Peyer's patch (tissue), 4 donors: ENCODE measurements at places on chromosomes 2 and 18. TPM values are rescaled to one million over a fixed set of nuclear protein-coding genes. Genes with fewer than 3 reads are reported as not detected.

DNA sequence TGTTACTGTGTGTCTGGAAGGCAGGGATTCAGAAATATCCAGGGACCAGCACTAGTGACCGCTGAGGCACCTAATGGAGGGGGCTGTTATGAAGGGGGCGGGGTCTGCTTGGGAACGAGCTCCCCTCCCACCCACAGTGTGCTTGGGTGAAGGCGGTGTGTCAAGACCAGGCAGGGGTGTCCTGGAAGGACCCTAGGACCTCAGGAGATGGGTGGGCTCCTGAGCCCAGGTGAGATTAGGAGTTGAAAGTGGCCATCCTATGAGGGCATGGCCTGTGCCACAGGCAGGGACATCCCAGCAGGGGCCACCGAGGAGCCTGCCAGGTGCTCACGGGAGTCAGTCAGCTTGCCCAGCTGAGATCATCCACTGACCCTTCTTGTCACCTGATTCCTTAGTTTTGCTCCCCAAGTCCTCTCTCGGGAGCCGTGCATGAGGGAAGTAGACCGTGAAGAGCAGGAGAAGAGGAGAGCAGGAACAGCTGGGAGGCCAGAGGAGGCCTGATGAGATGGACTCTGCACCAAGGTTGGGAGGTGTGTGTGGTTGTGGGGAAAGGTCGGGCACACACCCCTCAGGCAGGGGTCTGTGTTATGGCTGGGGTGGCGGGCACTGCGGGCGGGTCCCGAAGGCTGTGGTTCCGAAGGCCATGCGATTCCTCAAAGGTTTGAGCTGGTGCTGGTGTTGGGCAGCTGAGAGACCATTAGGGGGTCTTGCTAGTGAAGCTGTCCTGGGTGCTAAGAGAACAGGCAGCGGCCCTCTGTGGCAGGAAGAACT lies 180.9 kb upstream of the HS6ST1 start:
- DNase-seq = no peak

DNA sequence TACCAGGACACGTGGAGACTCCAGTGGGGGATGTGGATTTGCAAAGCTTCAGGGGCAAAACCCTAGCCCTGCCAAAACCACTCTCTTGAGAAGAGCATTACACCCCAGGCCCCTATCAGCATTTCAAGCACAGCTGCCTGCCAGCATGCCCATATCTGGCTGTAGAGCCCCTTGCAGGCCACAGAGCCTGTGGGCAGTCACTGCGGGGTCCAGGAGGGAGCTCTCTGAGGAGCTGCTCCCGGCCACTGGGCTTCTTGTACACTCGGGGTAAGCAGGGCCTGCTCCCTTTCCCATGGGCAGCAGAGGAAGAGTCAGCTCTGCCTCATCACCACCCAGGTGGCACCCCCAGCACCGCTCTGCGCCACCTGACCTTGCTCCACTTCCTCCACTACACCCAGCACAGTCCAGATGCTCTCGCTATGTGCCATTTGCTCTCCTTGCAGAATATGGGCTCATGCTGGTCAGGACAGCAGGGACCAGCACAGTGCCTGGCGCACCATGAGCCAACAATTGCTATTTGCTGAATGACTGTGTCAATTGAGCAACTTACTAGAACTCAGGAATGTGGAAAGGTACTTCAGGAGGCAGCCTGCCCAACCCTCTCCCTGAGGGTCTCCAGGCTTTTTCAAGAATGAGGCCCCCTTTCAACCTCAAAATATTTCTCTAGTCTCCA lies 7.4 kb downstream of the CHST10 start:
- no peak for DNase-seq

The EN1 gene
- total RNA-seq = not detected

- no peak for DNase-seq
Measured at GRCh38 chr2:221958224-221958623, 340.6 kb downstream of the PAX3 start.

GRCh38 chr2:6810961-6811360 lies 54.7 kb downstream of the CMPK2 start:
- DNase-seq = no peak

The FSHR gene
- total RNA-seq = not detected

GRCh38 chr2:146068051-146068450 lies 1548.1 kb upstream of the ZEB2 start:
- DNase-seq = no peak

DNA sequence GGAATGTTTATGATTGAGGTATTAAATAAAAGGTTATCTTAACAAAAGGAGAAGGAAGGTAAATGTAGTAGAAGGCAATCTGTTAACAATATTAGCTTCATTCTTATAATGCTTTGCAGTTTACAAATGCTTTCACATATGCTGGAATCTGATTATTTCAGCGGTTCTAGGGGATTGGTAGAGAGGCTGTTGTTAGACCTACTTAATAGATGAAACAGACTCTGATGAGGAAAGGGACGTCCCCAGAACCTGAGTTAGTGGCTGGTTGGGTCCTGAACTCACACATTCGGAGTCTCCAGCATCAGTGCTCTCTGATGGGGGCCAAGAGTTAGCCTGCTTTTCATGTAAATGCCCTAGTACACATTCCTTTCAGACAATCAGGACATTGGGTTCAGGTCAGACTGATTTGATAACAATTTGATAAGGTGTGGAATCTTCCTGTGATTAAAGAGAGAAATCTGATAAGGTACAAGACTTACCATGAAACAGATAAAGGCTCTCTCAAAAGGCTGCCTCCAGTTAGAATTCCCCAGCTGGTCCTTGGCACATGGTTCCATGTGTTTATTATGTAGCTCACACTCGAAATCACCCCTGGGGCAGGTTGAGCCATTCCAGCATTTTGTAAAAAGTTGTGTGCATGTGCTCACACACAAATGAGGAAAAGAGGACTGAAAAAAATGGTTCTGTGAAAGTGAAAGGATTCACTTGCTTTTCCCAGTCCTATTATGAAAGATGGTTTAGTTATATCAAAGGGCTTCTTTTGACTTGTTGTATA lies 103.1 kb downstream of the GPD2 start:
- no peak for DNase-seq

DNA sequence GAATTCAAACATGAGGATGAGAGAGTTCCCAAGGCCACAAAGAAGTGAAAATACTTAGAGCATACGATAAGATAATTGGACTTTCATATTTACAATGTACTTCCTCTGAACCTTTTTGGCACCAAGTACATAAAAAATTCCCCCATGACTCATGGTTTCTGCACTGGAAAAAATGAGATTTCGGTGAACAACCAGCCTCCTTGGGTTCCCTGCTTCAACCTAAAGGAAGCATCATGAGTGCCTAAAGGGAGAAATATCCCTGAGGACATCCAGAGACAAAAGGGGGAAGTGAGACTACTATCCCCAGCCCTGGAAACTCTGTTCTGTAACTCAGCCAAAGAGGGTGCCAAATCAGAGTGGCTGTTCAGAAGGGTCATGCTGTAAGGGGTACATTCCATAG lies 562.7 kb upstream of the SLC39A10 start:
- DNase-seq = no peak

GRCh38 chr18:56199580-56200330 lies 438.6 kb downstream of the TXNL1 start:
- no peak for DNase-seq

DNA sequence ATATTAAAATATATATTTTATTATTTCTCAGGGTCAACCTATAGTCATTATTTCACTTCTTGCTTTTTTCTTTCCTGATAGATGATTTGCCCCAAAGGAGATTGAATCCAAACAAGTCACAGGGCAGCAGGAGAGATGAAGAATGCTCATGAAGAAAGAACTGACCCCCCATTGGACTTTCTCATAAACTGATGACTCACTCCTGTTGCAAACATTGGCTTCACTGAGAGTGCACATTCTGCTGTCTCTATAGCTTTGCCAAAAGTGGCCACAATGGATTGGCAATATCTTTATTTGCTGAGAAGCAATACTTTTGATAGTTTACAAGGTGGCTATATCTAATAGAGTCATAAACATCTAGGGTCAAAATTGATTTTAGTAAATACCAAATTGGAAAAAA lies 55.9 kb upstream of the ZNF385B start:
- DNase-seq = no peak
